ENCODE measurements at places on chromosomes 11 and 22. TPM values are rescaled to one million over a fixed set of nuclear protein-coding genes. Genes with fewer than 3 reads are reported as not detected.

Gene ALG12
- 17.4 TPM for total RNA-seq

Gene NPAS4
- total RNA-seq: 6.6 TPM

Gene SERPING1
- total RNA-seq: 695 TPM

Gene TMEM45B
- total RNA-seq: not detected

Gene OSBP2
- total RNA-seq: 0.71 TPM

Gene CCDC188
- total RNA-seq: not detected

Gene MUC5AC
- total RNA-seq: not detected

Gene THY1
- total RNA-seq: 15.4 TPM

Gene TUBA8
- total RNA-seq: 0.41 TPM

Gene RFPL1
- not detected for total RNA-seq

Gene TNNI2
- not detected for total RNA-seq

Gene MS4A10
- total RNA-seq: not detected

Gene CHRM1
- total RNA-seq: not detected

Gene UCP3
- total RNA-seq: 0.14 TPM

Gene NFAM1
- total RNA-seq: 4.1 TPM

Gene C11orf71
- 4.1 TPM for total RNA-seq

Gene C11orf86
- not detected for total RNA-seq

Gene FGF4
- not detected for total RNA-seq

Gene OR51B2
- total RNA-seq: not detected

Gene MRPL49
- total RNA-seq: 44.6 TPM

Gene PTH
- total RNA-seq: not detected

Gene APOBEC3B
- total RNA-seq: not detected

Gene IGF2
- 31.7 TPM for total RNA-seq
